ENCODE measurements at places on chromosomes 2 and 18.

DNA sequence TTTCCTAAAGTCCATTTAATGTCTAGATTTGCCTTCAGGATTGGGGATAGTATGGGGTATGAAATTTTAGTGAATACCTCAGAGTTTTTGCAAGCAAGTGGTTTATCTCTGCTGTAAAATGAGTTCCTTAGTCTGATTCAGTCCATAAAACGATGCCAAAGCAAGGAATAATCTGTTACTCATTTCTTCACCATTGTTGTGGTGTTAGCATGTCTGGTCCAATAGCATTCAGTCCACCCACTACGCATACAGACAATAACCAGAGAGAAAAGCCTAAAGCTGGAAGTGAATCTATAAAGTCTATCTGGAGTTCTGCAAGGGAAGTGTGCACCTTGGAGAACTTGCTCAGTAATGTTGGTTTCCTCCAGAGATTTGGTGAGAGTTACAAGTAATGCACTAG is 12.9 kb upstream of the DPP4 start:
- no peak for DNase-seq

DNA sequence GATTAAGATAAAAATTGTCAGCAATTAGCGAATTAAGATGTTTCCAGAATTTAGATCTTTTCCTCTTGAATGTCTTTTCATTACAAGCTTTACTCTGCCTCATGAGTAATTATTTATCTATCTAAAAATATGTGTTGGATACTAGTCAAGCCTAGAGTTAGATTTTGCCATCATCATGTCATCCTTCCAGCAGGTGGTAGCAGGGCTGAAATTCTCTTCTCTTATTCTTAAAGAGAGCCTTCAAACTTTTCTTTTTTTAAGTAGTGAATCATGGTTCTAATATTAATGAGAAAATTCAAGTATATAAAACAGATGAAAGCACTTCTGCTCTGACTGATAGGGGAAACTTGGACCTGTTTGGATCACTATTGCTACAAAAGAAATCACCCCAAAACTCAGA is 240.7 kb upstream of the EPAS1 start:
- no peak for DNase-seq

GRCh38 chr2:43251171-43251731 is 24.8 kb upstream of the ZFP36L2 start:
- DNase-seq, result peak; percentile 13

DNA sequence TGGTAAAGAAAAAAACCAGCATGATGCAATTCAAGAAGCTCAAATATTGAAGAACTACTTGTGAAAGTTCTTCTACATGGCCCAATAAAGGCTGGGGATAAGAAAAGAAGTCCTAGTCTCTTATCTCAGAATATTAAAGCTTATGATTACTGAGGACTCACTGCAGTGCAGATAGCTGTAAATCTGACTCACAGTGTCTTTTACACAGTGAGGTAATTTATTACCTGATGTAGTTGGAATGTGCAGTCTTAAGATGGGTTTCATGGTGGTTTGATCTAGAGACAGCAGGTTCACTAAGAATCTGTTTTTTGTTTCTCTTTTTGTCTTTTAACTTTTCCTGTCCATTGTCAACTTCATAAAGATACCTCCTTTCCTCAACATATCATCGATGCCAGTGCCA is 484.0 kb upstream of the MAP2 start:
- no peak for DNase-seq

GRCh38 chr2:144596073-144596871 is 76.4 kb upstream of the ZEB2 start:
- DNase-seq, result peak; percentile 77

DNA sequence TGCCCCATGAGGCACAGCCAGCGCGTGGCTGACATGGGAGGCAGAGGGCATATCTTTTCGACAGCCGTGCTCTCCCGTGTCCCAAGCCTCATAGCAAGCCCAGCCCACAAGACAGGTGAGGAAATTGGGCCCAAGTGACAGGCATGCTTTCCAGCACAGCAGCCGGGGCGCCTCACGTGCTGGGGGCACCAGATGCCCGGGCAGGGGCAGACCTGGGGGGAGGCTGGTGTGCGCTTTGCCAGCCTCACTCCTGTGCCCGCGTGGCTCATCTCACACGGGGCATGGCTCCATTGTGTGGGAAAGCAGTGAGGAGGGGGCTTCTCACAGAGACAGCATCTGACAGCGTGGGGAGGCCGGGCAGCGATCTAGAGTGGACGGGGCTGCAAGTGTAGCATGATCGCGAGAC is 93.2 kb downstream of the USP40 start:
- no peak for DNase-seq

GRCh38 chr18:36149514-36150289 is 20.0 kb downstream of the ELP2 start:
- no peak for DNase-seq

DNA sequence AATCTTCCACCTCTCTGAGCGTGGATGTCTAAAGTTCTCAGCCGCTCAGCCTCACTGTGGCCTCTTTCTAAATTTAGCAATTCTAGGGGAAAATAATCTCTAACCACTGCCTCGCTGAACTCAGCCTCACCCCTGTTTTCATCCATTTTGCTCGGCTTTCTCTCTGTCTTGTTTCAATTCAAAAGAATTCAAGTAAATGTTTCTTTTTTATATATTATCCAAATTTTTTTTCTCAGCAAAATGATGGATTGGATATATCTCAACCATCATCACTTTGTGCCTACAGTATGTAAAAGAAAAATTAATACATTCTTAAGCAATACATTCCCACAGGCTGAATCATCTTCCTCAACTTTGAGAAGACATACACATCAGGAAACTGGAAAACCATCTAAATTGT is 24.0 kb upstream of the GALNT5 start:
- no peak for DNase-seq

DNA sequence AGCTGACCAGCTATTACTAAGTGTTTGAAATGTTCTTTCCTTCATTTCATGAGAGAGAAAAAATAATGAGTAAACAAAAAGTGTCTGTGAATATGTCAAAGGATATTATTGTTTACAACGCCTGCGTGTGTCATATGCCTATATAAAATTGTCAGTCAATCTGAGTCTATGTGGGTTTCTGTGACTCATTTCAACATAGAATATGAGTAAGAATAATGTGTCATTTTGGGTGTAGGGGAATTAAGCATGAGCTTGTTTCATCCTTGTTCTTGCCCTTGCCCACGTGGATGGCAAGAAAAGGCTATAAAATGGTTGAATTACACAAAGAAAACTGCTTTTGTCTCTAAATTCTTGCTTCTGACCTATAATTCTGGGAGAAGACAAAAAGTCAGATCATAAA is 466.0 kb downstream of the PTH2R start:
- no peak for DNase-seq

DNA sequence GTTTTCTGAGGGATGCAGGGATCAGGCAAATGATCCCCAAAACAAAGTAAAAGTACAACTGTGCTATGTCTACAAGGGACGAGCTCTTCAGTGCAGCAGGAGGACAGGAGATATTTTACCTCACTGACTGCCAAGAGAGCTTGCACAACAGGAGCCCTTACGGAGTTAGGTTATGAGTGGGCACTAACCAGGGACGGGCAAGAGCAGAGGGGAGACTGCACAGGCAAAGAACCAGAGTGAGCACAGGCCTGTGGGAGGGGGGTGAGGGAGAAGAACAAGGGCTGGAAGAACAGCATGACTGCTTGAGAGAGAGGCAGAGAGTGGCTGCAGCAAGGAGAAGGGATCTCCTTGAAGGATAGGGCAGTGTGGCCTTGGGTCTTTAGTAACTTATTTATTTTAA is 101.1 kb upstream of the PID1 start:
- DNase-seq, result no peak

- DNase-seq, result no peak
Observed at GRCh38 chr2:240582781-240583180, 3.8 kb upstream of the CAPN10 start.

DNA sequence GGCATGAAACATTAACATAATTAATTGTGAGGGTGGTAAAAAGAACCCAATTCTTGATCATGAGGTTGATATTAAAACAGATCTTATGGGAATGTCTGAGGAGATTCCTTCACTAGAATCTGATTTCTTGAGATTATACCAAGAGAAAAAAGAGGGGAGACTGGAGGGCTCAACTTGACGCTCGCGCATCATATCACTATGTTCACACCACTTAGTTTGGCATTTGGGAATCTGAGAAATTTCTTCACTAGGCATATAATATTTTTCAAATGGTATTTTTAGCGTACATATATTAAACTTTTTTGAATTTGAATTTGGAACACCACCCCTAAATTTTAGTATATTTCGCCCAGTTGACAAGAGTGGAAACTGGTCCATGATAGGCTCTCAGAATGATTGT is 140.1 kb downstream of the SATB2 start:
- no peak for DNase-seq

DNA sequence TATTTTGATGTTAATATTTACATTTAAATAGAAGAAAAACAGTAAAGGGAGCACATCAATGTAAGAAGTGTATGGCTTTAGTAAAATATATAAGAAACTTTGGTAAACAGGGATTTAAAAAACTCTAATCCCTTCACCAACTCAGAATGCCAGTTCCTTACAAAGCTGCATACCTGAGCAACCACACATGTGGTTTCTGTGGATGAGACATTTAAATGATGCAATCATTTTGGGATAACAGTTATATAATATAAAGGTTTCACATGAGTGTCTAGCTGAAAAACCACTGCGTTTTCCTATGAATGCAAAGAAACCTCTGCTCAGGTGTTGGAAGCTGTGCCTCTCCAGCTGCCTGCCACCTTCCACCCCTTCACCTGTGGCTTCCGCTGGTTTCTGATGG is 209.1 kb upstream of the REV1 start:
- DNase-seq, result no peak

DNA sequence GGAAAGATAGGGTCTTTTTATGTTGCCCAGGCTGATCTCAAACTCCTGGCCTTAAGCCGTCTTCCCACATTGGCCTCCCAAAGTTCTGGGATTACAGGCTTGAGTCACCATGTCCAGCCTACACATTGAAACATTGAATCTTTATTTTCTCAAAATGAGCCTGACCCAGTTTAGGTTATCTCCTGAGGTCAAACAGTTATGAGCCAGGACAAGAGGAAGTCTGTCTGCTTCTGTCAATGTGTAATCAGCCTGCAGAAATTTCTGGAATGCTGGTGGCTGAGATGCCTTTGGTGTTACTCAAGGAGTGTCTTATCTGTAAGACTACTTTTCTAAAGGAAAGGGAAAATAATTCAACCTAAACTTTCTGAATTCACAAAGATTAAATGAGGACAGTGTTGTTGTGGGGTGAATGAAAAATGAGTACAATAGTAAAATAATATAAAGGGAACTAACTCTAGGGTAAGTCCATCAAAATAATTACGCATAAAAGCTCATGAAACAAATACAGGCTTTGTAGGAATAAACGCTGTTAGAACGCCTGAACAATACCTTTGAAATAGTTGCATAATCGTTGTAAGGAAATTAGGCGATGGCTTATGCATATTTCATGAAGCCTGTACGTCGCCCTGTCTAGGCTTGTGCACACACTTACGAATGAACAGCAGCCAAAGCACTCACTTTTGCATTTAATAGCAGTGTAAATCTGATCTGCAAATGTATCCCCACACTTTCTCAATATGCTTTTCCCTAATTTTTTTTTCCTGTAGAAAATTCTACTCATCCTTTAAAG is 260.8 kb downstream of the RDH14 start:
- no peak for DNase-seq

- DNase-seq, result no peak
Observed at GRCh38 chr18:11533942-11534496, 75.4 kb upstream of the SLC35G4 start.

GRCh38 chr2:55155764-55156281 is 76.3 kb downstream of the CLHC1 start:
- no peak for DNase-seq

- no peak for DNase-seq
Observed at GRCh38 chr2:200296118-200296517, 10.4 kb upstream of the SPATS2L start.

DNA sequence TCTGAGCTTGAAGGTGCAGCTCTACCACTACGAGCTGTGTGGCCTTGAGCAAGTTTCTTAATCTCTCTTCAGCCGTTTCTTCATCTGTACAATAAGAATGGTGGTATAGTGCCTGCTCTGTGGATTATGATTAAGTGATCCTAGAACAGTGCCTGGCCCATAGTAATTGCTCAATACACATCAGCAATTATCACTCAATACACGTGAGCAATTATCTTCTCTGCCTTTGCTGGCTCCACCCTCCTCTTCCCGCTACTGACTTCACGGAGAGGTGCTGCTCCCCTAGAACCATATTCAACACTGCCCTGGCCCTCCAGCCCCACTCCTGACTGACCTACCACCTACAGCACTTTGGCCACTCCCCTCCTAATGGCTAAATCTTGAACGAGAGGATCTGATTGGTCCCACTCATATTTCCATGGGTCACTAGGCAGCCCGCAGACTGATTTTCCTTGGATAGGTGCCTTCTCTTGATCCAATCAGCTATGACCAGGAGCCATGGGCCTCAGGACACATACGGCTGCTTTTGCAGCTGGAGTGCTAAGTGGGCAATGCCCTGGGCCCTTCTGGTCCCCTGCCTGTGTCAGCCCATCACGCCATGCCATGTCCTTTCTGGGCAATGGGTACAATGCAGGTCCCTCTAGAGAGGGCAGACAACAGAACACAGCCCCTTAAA is 77.5 kb downstream of the STPG4 start:
- no peak for DNase-seq

- no peak for DNase-seq
Observed at GRCh38 chr18:64403784-64404503, 255.1 kb upstream of the LINC00305 start.

DNA sequence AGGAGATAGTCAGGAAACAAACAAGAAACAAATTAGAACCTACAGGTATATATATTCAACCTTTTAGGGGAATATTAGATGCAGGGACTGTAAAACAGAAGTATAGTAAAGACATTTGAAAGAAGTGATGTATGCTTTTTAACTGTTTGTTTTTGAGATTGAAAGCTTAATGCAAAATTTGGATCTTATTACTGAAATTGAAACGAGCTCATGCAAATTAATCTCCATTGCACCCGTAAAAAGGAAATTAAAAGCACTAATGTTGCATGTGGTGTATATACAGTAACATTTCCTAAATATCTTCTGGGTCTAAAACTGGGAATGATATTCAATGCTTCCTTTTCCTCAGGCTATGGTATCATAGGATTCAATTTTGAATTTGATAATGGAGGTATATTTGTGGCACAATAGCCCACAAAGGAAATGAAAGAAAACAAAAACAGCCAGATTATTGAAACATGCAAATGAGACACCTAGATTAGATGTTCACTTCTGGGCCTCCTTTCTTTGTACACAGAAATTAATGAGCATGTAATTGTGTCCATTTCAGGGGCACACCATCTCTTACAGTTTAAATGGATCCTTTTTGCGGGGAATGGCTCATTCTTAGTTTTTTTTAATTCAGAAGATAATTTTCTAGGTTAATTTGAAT is 1.6 kb upstream of the ELOA2 start:
- no peak for DNase-seq

GRCh38 chr2:102033031-102033749 is 41.4 kb downstream of the IL1R2 start:
- DNase-seq, result no peak

GRCh38 chr2:4358837-4359236 is 655.5 kb downstream of the DCDC2C start:
- no peak for DNase-seq

DNA sequence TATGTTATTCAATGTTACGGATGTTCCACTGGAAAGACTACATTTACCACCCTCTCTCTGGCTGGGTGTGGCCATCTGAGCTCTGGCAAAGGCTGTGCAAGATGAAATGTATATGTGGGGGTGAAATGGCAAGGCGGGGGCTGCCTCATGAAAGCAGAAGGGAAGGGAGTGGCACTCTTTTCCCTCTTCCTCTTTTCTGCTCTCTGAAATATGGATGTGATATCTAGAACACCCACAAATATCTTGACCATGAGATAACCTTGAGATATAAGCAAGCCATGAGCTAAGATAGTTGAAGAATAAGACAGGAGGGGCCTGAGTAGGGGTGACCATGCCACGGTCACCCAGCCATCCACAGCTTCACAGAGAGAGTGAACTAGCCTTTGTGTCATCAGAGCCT is 367.8 kb upstream of the ID2 start:
- no peak for DNase-seq
